ENCODE measurements at places on chromosomes 4 and X. TPM values are rescaled to one million over a fixed set of nuclear protein-coding genes. Genes with fewer than 3 reads are reported as not detected.

Gene COL4A5
- polyA plus RNA-seq, result 150 TPM

Gene FDCSP
- not detected for polyA plus RNA-seq

Gene ANKRD37
- 19.6 TPM for polyA plus RNA-seq

Gene ERCC6L
- 4.2 TPM for polyA plus RNA-seq

Gene RPL34
- 2,528 TPM for polyA plus RNA-seq

Gene UCP1
- 0.48 TPM for polyA plus RNA-seq

Gene FAM13A
- polyA plus RNA-seq, result 64.6 TPM

Gene FAM149A
- 20.8 TPM for polyA plus RNA-seq

- DNase-seq, result no peak
Measured at GRCh38 chr4:87977521-87978278, 2.2 kb downstream of the SPP1 start.

DNA sequence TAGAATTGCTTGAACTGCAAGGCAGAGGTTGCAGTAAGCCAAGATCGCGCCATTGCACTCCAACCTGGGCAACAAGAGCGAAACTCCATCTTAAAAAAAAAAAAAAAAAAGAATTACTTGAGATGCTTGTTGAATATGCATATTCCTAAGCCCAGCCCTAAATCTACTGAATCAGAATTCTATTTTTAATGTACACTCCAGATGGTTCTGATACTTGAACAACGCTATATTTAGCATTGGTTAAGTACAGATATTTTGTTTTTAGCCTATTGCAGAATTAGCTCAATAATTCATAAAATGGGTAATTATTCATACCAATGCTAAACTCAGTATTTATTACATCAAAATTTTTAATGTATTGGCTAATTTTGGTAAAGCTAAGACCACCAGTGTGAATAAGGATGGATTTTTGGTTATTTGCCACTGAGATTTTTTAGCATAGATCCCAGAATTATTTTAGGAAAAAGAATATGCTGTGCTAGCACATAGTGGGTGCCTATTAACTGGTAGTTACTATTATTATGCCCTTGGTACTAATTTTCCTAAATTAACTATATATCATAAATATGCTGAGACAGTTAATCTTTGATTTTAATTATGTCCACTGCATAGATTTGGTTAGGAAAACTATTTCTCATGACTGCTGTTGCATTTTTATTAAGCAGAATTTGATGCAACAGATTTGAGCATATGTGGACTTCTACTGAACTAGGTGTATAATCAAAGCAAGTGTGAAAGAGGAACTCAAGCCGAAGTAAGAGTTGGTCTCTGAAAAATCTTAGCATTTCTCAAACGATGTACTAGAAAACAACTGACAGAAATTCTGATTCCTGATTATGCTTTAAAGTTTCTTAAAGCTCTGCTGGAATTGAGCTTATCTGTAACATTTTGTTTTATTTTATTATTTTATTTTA lies 9.2 kb downstream of the AREG start:
- no peak for DNase-seq

DNA sequence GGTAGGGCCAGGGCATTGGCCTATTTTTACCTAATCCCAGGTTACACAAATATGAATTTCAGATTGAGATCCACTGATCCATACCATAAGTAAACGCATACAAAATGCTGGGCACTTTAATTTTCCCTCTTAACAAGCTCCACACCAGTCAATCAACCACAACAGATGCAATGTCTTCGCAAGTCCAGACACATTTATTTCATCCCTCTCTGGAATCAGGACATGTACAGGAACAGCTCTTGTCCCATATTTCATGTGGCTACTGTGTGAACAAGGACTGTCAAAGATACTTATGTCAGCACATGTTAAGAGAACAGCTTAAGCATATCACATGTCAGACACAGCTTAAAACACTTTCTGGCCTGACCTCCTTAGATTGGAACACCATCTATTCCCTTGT lies 145.9 kb downstream of the PPP3CA start:
- no peak for DNase-seq

GRCh38 chr4:19329077-19329476 lies 922.6 kb upstream of the SLIT2 start:
- DNase-seq, result no peak

- DNase-seq, result no peak
Measured at GRCh38 chr4:82140422-82140821, 233.4 kb downstream of the HNRNPD start.

DNA sequence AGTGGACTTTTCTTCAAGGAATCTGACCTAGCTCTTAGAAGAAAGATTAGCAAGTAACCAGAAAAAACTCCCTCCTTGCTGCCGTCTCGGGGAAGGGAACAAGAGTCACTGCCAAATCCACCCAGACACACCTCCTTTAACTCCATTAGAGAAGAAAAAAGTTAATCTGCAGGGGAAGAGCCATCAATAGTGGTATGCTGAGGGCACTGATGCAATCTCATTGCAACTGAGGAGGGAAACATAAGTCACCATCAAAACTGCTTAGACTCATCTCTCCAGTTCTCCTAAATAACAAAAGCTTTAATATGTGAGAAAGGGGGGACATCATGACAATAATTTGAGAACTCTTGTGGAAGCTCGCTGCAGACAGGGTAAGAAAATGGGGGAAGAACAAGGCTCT lies 49.3 kb upstream of the MAGED4B start:
- no peak for DNase-seq

GRCh38 chrX:31136144-31136611 lies 64.3 kb upstream of the FTHL17 start:
- DNase-seq, result no peak

DNA sequence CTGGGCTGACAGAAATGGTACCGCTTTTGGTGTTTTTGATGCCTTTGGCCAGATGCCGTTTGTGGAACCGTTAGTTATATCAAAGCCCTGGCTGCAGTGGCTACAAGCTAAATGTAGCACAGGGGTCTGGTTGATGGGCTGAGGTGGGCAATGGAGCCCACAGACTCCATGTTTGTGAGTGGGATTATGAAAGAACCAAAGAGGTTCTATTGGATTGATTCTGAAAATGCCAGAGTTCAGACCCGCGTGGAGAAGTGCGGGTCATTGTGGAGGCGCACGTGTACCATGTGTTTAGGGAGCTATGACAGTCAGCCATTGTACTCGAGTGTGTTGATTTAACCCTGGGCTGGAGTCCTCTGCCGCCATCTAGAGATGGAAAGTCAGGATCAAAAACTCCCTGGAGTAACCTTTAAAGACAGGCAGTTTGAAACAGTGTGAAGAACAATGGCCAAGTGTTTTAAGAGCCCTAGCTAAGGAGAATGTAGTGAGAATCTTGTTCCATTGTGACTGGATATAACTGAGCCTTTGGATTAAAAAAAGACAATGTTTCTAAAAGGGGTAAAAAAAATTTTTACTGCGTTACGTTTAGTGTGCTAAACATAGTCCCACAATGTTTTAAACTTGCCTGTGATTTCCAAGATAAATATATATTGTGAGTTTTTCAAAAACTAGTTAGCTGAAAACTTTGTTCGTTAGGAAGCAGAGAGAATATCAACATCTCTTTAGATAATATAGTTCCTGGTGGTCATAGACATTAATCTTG lies 12.7 kb downstream of the ART3 start:
- DNase-seq, result peak; percentile 23

DNA sequence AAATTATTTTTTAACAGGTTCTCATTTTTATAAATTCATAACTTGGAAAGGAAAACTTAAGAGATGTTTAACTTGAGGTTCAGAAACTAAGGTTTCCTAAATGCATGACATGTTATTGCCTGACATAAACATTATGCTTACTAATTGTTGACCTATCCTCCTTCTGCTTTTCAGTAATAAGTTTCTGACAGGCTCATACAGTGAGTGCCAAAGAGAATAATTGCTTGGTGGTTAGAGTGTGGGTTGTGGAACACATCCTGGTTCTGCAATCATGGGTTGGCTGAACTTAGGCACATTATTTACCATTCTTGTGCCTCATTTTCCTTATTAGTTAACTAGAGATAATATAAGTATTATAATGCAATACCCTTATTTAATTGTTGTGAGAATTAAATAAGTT lies 56.5 kb downstream of the BMPR1B start:
- DNase-seq, result no peak

- DNase-seq, result no peak
Measured at GRCh38 chr4:177380730-177381287, 61.4 kb downstream of the AGA start.

GRCh38 chr4:76804096-76804495 lies 93.8 kb downstream of the SOWAHB start:
- DNase-seq, result no peak

DNA sequence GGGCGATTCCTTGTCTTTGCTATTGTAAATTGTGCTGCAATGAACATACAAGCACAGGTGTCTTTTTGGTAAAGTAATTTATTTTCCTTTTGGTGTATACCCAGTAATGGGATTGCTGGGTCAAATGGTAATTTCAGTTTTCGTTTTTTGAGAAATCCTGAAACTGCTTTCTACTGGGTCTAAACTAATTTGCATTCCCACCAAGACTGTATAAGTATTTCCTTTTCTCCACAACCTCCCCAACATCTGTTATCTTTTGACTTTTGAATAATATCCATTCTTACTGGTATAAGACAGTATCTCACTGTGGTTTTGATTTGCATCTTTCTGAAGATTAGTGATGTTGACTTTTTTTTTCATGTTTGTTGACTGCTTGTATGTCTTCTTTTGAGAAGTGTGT lies 2506.0 kb downstream of the PCDH7 start:
- DNase-seq, result no peak

- no peak for DNase-seq
Measured at GRCh38 chr4:103364083-103364482, 165.9 kb upstream of the CENPE start.

- DNase-seq, result peak; percentile 13
Measured at GRCh38 chrX:124098089-124098488, 136.6 kb downstream of the STAG2 start.

- no peak for DNase-seq
Measured at GRCh38 chrX:31178064-31178768, 106.4 kb upstream of the FTHL17 start.

DNA sequence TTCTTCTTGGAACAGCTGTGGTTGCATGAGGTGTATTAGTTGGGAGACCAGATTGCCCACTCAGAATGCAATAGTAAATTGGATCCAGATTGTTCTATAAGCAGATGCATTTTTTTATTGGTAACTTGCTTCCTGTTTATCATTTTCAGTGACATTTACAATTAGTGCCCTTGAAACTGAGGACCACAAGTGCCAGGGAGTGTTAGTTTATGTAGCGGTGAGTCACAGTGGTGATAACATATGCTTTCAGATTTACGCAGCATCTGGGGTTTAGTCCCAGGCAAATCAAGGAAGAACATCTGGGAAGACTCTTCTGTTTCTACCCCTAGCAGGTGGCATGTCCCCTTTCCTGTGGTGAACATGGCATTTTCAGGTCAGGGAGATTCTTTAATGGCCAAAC lies 24.1 kb downstream of the FRMPD4 start:
- DNase-seq, result no peak

DNA sequence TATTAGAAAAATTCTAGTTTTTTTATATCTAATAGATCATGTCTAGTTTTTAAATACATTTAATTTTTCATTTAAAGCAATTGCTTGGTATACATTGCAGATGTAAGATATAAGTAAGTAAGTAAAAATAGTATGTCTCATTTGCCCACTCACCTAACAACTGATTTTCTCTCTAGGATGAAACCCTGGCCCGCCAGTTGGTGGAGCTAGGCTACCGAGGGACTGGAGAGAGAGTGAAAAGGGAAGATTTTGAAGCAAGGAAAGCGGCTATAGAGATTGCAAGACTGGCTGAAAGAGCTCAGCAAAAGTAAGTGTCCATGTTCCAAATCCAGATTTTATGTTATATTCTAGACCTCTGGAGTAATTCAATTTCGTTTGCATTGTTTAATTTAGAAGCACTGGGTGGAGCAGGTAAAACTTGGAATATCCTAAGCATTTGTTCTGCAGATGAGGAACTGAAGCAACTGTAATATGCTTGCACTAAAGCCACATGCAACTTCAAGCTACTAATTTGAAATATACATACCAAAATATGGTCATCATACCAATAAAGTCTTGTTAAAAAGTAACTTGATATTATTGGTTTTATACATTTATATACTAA lies 27.1 kb downstream of the CFAP299 start:
- no peak for DNase-seq

Data from left lung (tissue), 14 donors.